Stimulated activated CD4-positive, alpha-beta T cell treated with anti-CD3 and anti-CD28 coated beads, TNF-alpha, amount 100 ng/mL, for 4 hours (primary cell): ENCODE measurements at places on chromosomes 11 and 22.

DNA sequence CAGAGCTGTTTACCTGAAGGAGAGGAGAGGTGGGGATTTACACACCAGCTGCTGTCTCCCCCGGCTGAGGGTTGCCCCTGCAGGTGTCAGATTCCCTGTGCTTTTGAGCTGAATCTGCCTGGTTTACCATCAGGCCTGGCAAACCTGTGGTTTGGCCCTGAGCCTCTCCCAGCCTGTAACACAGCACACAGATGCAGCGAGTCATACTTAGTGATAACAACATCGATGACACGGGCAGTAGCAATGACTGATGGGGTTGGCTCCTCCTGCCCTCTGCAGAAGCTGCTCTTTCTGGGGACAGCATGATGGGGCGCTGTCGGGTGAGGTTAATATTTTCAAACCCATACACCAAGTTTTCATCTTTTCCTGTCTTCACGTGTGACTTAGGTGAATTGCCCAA lies 380.0 kb upstream of the B3GAT1 start:
- no peak for DNase-seq

DNA sequence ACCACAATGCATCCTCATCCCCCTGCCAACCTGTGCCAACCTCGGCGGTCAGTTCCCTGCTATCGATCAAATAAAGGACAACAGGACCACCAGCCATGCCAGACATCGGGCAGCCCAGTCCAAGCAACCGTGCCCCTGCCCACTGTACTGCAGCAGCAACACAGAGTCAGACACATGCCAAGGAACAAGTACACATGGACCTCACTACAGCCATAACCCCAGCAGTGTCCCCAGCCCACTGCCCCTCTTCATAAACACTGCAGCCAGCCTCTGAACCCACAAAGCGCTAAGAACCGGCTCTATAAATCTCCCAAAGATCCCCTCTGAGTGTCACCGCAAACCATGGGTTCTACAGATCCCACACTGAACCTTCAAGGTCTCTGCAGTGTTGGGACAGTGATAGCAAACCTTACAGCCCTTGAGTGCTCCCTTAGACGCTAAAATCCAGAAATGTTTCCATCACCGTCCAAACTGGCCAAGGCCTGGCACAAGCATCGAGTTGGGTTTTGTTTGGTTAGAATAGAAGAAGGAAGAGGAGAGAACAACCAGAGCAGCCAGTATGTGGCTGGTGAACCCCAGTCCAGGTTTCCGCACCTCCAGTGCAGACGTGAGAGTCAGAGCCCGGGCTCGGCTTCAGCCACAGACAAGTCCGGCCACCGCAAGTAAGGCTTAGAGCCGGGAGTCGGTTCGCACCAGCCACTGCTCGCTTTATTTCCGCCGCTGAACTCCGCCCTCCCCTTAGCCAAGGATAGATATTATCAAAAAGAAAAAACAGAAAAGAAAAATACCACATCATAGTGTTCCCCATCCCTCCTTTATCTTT lies 7.9 kb downstream of the PAX6 start:
- no peak for DNase-seq

DNA sequence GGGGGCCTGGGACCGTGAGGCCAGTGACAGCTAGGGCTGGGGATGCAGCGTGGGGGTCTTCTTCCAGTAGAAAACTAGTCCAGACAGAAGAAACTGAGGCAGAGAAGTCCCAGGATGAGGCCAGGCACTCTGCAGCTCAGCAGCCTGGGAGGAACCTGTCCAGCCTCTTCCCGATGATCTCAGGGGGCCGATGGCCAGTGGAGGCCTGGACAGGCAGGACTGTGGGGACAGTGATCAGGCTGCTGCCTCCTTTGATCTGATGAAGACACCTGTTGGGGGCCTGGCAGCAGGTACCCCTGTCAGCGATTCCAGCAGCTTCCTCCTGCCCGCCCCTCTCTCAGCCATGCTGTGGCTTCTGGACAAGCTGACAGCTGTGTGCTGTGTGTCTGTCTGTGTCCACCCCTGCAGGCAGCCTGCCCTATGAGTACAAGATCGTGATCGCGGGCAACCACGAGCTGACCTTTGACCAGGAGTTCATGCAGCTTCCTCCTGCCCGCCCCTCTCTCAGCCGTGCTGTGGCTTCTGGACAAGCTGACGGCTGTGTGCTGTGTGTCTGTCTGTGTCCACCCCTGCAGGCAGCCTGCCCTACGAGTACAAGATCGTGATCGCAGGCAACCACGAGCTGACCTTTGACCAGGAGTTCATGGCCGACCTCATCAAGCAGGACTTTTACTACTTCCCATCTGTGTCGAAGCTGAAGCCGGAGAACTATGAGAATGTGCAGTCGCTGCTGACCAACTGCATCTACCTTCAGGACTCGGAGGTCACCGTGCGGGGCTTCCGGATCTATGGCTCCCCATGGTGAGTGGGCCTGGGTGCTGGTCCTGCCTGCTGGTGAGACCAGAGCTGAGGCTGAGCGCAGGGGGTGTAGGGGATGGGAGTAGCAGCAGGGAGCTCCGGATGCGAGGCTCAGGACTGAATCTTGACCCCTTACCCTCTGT lies 62.6 kb downstream of the MPPED1 start:
- no peak for DNase-seq

GRCh38 chr22:25407226-25407858 lies 157.1 kb upstream of the GRK3 start:
- DNase-seq: no peak

DNA sequence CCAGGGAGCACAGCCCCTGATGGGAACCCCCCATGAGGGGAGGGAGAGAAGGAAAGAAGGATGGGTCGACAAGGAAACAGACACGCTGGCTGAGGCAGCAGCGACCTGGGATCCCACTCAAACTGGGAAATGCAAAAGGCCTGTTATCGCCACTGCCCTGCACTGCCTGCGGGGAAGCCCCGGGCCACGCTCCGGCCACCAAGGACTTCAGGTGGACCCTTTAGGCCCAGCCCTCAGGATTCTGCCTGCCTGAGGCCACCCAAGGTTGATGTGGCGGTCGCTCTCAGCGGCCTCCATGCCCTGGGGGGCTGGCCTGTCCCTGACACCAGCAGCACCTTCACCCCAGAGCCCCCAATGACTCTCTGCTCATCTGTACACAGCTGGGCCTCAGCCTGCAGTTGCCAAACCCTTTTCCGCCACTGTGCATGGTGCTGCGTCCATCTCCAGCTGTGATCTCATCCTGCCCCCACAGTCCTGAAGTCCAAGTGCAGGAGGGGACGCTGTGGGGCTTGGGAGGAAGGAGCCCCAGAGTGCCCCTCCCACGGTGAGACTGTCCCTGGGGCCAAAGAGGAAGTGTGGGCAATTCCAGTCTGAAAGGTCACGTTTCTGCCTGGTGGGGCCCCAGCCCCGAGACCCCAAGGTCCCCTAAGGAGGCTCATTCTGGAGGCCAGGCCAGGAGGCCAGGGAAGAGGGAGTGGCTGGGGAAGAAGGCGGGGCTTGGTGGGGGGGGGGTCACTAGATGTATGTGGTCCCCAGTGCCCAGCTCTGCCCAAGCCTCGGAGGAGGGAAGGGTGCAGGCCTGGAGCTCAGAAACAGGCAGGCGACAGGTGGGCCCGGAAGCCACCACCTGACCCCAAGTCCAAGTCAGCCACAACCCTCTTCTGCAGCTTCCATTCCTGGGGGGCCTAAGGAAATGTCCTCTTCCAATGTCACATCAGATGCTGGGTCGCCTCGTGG lies 31.6 kb downstream of the OSBPL5 start:
- no peak for DNase-seq

GRCh38 chr11:71210861-71211260 lies 41.5 kb downstream of the SHANK2 start:
- no peak for DNase-seq

DNA sequence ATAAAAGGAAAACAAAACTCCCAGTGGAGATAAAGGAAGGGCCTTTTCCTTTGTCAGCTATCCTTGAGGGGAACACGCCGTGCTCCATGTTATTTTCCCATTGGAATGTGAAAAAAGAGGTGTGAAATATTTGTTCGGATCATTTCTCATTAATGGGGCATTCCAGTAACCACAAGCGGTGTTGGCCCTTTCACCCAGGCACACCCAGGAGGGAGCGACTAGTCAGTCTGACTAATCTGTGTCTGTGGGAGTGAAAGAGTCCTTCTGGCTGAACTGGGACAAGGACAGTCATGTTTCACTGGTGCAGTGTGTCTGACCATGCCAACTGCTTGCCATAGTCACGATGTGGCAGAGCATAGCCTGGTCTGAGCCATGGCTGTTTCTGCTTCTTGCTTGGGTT lies 13.0 kb upstream of the MYEOV start:
- DNase-seq: no peak

GRCh38 chr22:41177622-41178424 lies 27.3 kb upstream of the L3MBTL2 start:
- DNase-seq: no peak

- DNase-seq: no peak
Measured at GRCh38 chr11:128574576-128575011, 12.8 kb downstream of the ETS1 start.

DNA sequence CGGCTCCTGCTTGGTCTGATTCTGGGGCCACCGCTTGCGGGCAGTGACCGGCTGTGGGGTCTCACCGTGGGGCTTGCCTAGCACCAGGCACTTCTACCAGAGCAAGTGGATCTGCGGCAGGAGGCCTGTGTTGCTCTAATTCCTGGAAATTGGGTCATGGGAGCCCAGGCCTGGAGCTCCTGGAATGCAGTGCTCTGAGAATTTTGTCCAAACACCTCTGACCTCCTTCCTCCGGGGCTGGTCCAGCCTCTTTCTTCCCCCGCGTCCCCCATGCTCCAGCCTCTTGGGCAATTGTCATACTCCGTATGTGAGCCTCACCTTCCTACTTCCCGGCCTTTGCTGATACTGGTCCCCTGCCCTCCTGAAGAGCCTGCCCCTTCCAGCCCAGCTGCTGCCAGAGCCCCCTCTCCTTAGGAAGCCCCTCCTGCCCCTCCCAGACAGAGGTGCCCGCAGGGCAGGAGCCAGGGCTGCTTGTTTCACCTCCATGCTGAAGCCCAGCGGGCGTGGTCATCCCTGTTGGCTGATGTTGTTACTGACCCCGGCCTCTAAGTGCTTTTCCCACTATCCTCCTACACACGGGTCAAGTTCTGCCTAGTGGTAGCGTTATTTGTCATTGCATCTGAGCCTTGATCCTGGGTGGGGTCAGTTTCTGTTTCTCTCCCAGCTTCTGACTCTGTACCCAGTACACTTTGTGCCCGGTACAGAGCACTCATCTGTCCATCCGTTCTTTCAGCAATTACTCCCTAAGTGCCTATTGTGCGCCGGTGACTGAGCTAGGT lies 9.6 kb downstream of the MGAT3 start:
- DNase-seq: no peak

- DNase-seq: no peak
Measured at GRCh38 chr11:66718320-66718971, 10.6 kb downstream of the SPTBN2 start.

GRCh38 chr11:38046571-38047135 lies 1448.6 kb upstream of the RAG2 start:
- DNase-seq: no peak

- no peak for DNase-seq
Measured at GRCh38 chr11:97703851-97704250, 1314.0 kb downstream of the JRKL start.

DNA sequence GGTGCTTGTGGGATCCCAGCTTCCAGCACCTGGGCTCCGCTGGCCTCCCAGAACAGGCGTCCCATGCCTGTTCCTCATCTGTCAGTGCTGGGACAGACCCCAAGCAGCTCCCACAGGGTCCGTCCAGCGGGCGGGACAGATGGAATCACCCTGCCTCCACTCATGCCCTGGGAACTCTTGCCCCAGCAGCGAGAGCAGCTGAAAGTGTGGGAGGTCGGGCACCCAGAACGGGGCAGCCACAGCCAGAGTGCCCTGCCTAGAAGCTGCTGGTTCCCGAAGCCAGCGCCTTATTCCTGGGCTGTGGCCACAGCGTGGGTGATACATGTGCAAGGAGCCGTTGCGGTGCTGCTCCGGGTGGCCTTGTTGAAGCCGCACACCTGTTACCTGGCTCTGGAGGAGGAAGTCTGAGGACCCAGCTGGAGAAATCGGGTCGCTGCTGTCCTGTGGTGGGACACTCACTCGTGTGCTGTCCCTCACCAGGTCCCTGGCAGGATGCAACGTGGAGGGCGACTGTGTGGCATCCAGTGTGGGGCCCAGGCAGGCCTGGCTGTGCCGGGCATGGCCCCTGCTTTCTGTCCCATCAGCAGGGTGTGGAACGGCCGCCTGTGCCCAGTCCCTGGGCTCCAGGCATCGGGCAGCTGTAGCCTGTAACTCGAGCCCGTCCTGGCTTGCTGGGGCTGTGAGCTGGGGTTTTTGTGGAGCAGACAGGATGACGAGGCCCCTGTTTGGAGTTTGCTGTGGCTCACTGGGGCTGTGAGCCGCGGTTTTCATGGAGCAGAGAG lies 16.2 kb downstream of the GRAMD4 start:
- no peak for DNase-seq

- no peak for DNase-seq
Measured at GRCh38 chr11:123562829-123563228, 91.6 kb downstream of the SCN3B start.

DNA sequence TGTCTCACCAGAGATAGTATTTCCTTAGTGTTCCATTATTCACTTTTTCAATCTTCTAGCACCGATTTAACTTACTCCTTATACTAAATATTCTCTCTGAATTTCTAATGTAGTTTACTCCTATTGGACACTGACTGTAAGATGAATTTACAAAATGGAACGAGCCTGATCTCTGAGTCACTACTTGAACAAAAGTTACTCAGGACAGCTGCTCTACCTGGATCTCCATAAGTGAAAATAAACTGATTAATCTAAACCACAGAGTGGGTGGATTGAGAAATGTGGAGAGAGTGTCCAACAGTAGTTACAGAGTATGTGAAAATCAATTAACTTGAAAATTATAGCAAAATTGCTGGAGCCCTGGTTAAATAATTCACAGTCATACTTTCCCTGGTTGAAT lies 141.7 kb upstream of the CHORDC1 start:
- no peak for DNase-seq

DNA sequence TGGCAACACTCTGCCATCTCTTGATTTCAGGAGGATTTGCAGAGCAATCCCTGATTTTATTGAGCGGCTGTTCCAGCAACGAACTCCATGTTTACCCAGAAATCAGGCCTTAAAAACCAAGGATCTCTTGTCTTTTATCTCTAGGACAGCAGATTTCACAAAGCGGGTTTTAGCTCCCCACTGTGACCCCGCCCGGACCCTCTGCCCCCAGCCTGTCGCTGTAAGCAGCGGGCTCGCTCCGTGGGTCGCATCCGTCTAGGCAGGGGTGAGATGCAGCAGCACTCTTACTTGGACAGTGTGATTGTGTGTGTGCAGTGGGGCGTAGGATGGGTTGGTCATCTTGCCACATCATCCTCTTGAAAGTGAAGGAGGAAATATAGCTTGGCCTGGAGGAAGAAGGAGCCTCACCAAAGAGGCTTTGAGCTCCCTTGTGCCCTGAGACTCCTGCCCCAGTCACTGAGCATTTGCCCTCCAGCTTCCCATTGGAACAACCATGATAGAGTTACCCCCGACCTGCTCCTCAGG lies 189.2 kb upstream of the TBCEL start:
- no peak for DNase-seq

GRCh38 chr11:113493206-113493605 lies 18.0 kb upstream of the DRD2 start:
- no peak for DNase-seq

GRCh38 chr11:134481135-134481534 lies 69.1 kb upstream of the B3GAT1 start:
- DNase-seq: no peak
